ENCODE measurements at places on chromosomes 7 and 10.

DNA sequence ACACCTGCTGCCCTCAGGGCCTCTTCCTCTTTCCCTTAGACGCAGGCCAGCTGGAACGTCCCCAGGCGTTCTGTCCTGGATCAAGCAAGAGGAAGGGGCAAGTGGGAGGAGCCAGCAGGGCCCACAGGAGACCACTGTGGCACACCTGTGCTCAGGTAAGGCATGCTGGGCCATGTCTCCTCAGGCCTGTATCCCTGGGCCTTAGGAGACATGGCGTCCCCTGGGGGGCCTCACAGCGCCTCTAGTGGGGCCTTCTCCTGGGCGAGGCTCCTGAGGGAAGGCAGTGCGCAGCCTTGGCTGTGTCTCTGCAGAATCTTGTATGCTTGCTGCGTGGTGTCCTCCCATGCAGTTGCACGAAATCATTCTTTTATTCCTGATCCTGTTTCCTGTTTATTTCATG, 31.3 kb downstream of the ZNF783 start:
- DNase-seq = no peak

GRCh38 chr7:2728316-2729030, 40.5 kb downstream of the AMZ1 start:
- DNase-seq = no peak

GRCh38 chr10:129134371-129134770, 332.7 kb upstream of the MGMT start:
- no peak for DNase-seq

GRCh38 chr7:69935107-69935506, 336.8 kb downstream of the AUTS2 start:
- no peak for DNase-seq

- peak; percentile 90 for DNase-seq
Measured at GRCh38 chr10:124943301-124944092, 1.6 kb downstream of the ZRANB1 start.

DNA sequence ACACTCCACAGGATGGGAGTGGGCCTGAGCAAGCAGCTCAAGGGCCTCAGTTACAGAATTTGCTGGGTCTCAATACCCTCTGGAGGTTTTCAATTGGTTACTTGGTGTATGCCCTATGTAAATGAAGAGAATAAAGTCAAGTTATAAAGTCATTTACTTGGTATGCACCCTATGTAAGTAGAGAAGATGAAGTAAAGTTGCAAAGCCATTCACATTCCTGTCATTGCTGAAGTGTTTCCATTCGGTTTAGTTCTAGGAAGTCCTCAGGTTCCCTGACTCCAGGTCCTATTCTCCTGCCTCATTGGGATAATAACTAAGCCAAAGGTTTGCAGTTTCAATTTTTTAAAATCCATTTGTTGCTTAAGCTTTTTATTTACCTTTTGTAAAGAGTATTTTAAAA, 272.6 kb upstream of the NPSR1 start:
- DNase-seq = peak; percentile 87

DNA sequence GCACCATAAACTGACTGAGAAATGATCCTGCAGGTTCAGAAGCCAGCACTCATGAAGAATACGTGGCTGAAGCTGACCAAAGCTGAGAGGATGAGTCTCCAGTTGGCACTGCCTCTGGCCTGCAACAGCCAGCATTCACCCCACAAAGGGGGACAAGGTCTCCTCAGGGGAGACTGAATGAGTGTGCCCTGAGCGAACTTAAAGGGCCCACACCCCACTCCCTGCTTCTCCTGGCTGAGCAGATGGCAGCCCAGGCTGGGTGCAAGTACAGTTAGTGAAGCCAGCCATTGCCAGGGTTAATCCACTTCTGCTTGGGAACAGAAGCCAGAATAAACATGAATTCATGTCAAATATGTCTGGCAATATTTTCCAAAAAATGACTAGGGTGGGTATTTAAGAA, 98.1 kb downstream of the PPP1R17 start:
- DNase-seq = no peak

- DNase-seq = no peak
Measured at GRCh38 chr10:43408331-43408709, 666 bp downstream of the HNRNPF start.

DNA sequence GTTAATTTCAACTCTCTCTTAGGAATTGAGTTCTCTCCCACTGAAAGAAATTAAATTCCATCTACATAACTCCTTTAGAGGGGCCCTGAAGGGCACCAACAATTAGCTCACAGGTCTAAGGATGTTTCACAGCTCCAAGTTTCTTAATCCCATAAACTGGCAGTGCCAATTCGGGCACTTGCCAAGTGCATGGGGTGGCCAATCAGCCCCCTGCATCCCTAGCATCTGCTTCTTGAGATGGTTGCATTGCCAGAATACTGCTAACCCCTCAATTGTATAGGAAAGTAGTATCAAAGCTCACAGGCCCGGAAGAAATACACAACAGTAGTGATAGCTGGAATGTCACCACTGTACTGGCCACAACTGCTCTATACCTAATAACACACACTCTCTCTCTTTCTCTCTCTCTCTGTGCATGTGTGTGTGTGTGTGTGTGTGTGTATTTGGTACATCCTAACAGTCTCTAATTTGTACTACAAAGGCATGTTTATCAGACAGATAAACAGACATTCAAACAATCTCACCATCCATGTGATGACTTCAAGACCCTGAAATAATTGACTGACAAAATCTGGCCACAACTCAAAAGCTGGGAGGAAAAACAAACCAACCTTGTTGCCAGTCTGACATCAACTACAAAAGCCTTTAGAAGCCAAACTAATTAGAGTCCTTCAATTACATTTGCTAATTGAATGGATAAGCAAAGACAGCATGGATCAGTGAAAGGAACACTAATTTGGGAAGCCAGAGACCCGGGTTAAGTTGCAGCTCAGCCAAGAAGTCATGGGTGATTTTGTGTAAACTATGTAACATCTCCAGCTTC, 27.8 kb downstream of the HIBADH start:
- no peak for DNase-seq

DNA sequence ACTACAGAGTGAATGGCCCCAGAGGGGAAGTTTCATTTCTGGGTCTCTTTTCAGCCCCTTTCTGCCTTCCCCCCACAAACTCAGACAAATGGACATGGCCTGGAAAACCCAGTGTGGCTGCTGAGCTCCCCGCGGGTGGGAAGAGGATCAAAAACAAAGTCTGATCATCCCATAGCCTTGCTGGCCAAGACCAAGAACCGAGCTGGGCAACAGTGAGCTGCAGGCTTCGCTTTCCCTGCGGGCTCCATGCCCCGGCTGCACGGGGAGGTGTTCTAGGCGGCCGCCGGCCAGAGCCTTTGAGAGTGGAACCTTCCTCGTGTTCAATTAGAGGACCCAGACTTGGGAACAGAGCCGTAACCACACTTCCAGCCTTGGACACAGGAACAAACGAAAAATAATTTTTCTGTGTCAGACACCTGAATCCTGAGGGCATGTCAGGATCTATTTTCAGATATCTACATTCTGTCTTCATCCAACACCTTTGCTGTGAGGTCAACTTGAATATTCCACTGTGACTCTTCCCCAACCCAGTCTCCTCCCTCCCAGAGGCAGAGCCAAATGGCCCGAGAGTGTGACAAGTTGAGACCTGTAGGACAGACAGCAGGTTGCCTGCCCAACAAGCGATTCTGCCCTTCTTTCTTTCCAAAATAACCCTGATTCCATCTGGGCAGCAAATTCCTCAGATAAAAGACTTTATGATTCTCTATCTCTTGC, 26.0 kb downstream of the WDR86 start:
- no peak for DNase-seq

GRCh38 chr7:39644170-39644569, 20.8 kb downstream of the RALA start:
- DNase-seq = no peak
